ENCODE measurements at places on chromosomes 6 and 20.

- no peak for DNase-seq
These were observed 56.8 kb downstream of the LINC00237 start for GRCh38 chr20:21049305-21049828.

GRCh38 chr20:50744143-50744792 lies 12.9 kb downstream of the PARD6B start:
- DNase-seq, result no peak

GRCh38 chr6:138695193-138695592 lies 78.4 kb upstream of the CCDC28A start:
- DNase-seq, result no peak

- no peak for DNase-seq
These were observed 24.6 kb upstream of the BMP7 start for GRCh38 chr20:57291003-57291402.

- no peak for DNase-seq
These were observed 87.5 kb downstream of the FOXO3 start for GRCh38 chr6:108648191-108648590.

DNA sequence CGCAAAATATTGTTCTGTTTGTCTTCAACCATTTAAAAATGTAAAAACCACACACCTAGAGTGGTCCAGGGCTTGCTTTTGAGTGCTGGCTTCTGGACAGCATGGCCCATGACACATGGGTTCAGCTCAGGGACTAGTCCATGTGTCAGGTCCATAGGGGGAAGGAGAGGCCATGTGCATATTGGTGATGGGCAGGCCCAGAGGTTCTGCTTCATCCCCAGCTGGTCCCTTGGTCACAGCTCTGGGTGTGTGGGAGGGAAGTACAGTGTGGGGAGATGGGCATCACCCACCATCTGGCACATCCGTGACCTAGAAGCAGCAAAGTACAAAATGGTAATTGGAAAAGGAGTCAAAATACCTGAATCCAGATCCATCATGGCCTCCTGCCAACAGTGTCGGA lies 50.7 kb downstream of the STK35 start:
- no peak for DNase-seq

GRCh38 chr20:2604506-2604835 lies 48.0 kb upstream of the NOP56 start:
- no peak for DNase-seq

GRCh38 chr6:159249752-159250151 lies 80.6 kb downstream of the FNDC1 start:
- no peak for DNase-seq

DNA sequence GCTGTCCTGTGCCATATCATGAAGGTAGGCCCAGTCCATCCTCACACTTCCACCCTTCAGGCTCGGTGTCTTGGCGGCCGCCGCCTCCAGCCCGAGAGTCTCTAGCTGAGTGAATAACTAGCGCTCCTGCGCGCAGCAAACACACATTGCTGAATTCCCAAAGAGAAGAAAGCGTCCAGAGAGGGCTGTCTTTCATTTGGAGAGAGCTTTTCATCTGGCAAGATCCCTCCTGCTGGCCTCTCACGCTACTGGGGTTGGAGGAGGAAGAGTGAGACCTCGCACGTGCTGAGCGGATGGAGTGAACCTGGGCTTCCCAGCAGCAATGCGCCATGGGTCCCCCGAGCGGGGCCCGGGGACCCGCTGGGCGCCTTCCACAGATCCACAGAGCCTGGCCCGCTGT lies 73.2 kb downstream of the NCR2 start:
- no peak for DNase-seq

DNA sequence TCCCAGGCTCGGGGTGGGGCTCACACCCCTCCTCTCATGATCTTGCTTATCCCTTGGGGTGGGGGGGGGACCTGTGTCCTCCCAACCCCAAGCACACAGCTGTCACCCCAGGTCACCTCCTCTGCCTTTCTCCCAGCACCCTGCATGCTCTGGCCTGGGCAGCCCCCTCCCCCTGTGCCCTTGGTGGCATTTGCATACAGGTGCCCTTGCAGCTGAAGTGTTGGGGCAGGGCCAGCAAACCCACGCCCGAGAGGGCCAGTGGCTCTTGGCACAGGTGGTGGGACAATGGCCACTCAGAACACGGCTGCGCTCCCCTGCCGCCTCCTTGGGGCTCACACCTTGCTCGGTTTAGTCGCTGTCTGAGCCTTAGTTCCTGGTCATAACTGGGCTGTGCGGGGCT lies 11.3 kb upstream of the MYT1 start:
- no peak for DNase-seq

- no peak for DNase-seq
These were observed 258.4 kb downstream of the CD83 start for GRCh38 chr6:14375930-14376329.

GRCh38 chr6:107991061-107991460 lies 33.1 kb upstream of the SEC63 start:
- DNase-seq, result no peak

DNA sequence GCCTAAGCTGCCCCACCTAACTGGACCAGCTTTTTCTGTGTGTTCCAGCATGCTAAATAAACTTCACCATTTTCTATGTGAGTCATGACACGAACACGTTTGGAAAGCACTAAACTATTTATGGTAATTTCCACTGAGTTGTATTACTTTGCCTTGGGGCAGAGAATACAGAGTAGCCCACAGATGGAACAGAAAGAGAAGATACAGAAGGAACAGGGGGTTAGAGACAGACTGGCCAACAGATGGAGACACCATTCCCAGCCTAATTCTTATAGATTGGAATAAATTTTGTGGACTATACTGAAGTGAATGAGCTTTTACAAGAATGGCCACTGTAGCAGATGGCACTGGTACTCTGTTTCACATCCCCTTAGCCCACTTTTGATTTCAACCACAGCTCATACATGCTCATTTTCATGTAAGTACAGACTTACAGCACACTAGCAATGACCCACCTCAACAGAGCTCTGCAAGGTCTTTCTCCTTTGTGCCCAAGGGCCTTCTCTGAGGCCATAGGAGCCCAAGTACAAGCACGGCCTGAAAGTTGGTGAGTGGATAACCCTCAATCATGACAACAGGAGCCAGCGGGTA lies 13.1 kb upstream of the NT5DC1 start:
- no peak for DNase-seq

DNA sequence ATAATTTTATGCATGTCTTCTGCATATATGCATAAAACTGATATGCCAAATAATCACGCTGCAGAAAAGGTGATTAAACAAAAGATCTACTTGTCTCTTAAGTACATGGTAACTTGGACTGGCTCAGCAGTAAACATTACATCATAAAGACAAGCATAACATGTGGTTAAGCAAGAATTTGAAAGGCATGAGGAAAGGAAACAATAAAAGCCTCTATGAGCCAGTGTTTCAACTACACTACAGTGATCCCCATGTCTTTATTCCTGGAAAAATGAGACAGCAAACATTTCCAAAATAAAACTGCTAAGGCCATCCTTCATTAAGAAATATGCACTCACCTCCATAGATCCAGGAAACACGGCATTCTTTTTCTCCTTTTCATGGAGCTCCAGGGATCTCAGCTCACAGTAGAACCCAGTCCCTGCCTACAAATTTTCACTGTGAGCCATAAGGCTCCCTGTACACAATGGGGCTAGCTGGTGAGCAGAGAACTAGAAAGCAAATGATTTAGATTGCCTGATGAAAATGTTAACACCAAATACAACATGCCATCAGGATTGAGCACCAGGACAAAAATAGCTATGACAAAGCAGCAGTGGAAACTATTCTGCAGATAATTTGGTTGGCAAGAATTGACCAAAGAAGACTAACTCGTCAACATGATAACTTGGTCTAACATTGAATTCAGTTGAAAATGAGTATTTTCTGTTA lies 156.1 kb downstream of the COL21A1 start:
- no peak for DNase-seq

DNA sequence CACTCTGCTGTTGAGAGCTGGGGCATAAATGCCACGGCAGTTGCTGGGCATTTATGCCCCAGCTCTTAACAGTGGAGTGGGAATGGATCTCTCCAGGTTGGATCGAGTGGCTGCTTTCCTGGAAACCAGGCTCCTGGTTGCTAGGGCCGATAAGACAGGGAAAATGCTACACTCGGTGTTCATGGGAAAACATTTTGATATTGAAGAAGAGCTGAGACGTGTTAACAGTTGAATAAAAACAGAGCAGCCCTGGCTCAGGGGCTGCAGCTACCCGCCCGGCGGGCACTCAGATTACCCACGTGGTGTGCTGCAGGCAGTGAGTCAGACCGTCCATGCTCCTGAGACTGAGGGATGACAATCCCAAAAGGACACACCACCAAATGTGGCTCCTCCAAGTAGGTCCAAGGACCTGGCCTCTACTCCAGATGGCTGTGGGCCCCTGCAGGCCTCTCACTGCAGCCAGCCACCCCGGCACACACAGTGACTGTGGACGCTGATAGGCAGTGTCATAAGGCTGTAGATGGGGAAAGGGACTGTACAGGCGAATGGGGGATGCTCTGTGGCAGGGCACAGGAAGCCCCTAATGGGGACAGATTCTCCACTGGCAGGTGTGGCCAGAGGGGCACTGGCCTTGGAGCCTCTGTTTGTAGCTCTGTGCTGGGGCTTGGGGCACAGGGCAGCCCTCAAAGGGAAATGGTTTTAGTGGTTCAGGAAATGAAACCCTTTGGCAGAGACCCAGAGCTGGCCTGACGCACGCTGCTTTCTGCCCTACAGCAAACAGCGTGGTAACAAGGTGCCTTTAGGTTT lies 237.8 kb downstream of the LY86 start:
- no peak for DNase-seq

DNA sequence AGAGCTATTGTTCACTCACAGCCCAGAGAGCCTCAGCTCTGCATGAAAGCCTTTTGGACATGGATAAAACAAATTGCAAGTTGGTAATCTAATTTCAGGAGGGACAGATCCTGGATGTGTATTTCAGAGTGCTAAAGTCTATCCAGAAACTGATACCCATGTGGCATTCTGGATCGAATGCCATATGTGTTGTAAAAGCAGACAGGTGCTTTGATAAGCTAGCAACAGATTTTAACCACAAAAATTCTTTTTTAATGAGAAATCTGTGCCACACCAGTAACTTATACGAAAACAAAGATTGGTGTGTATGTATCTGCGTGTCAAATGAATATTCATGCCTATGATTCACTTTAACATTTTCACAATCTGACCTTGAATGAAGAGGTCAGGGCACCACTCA lies 936.6 kb upstream of the MAP3K7 start:
- no peak for DNase-seq

DNA sequence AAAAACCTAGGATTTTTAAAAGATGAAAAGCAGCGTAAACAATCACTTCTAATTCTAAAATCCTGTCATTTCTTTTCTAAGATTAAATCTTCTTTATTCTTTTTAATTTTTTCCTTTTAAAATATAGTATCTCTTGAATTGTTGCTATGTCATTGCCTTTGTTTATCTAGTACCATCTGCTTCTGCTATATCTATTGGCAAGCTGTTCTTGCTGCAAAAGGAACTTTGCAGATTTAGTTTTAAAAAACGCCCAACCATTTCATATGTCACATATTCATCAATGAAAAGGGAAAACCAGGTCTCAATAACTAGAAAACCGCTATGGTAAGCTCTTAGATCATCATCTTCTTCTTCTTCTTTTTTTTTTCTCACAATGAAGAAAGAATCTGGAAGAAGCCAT lies 11.5 kb upstream of the EEF1A1 start:
- DNase-seq, result no peak

GRCh38 chr6:48889429-48889828 lies 573.6 kb downstream of the MMUT start:
- DNase-seq, result no peak

GRCh38 chr20:11205769-11206362 lies 532.1 kb upstream of the JAG1 start:
- DNase-seq, result no peak

- no peak for DNase-seq
These were observed 13.8 kb upstream of the MYL9 start for GRCh38 chr20:36527331-36528125.

GRCh38 chr6:132768051-132768517 lies 10.4 kb upstream of the VNN2 start:
- DNase-seq, result peak; percentile 5

GRCh38 chr6:3239110-3239830 lies 11.8 kb upstream of the TUBB2B start:
- DNase-seq, result no peak

- no peak for DNase-seq
These were observed 357.9 kb downstream of the FARS2 start for GRCh38 chr6:5619249-5619648.

DNA sequence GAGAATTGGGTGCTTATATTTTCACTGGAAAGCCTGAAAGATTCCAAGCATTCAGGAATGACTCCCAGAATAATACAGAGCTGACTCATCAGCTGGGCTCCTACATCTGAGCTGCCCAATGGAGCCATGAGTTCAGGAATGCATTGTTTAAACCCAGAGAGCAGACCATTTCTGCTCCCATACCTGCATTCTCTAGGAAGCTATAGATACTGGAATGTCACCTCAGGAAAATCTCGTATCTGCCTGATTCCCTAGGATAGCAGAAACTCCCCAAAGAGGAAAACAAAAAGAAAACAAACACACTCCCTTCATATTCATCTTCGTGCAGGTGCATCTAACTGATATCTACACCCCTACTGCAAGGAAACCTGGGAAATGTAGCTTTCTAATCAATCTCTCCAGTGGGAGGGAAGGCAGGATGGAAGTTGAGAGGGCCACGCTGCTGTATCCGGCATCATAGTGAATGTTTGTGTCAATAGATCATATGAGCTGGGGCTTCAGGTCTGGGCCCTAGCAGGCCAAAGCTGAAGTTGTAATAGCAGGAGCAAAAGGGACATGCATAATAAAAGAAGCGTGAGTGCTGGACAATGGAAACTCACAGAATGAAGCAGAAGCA lies 8.2 kb upstream of the SLC2A12 start:
- DNase-seq, result no peak

- no peak for DNase-seq
These were observed 346.5 kb downstream of the CDH4 start for GRCh38 chr20:61598586-61598985.

DNA sequence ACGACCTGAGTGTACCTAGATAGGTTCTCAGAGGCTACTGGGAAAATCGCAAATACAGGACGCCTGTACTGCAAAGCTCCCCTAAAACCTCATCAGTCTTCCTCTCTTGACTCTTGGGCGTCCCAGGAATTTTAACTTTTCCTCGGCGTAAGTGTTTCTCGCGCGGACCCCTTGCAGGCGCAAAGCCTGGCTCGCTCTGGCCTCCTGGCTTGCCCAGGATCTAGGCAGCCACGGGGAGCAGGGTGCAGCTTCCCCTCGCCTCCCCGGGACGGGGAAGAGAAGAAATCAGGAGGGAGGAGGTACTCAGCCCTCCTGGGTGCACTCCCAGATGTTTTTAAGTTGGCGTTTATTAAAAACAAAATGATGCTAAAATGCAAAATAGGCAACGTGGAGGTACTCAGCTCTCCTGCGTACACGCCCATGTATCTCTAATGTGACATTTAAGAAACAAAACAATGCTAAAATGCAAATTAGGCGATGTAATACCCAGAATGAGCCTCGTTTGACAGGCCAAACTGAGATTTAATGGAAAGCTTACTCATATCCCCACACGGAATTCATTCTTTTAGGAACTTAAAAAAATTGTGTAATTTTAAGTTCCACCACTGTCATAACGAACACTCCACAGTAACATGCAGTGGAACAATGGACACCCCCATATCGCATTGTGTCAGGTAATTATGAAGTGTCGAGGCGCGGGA lies 1.6 kb upstream of the SOBP start:
- no peak for DNase-seq

- DNase-seq, result no peak
These were observed 18.0 kb upstream of the PREX1 start for GRCh38 chr20:48845721-48846306.

GRCh38 chr20:4894981-4895381 lies 106.3 kb downstream of the SLC23A2 start:
- DNase-seq, result no peak

Measured in neural crest cell (in vitro differentiated cells).